ENCODE measurements at places on chromosomes 5 and 9.

GRCh38 chr9:1994180-1994579 is 21.0 kb upstream of the SMARCA2 start:
- no peak for DNase-seq

DNA sequence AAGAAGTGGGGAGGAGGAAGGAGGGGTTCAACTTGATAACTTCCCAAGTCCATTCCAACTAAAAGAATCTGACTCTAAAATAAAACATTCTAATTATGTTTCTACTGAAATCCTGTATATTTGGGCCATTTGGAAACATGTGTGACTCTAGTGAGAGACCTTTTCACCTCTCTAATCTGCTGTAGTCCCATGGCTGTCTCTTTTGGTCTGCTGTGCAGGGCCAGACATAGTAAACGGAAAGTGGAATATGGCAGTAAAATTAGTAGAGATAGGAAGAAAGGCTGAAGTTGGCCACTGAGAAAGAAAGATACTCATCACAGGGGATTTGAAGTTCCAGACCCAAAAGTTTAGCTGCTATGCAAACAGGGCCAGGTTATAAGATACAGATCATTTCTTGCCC is 15.9 kb downstream of the RFX3 start:
- DNase-seq, result no peak

DNA sequence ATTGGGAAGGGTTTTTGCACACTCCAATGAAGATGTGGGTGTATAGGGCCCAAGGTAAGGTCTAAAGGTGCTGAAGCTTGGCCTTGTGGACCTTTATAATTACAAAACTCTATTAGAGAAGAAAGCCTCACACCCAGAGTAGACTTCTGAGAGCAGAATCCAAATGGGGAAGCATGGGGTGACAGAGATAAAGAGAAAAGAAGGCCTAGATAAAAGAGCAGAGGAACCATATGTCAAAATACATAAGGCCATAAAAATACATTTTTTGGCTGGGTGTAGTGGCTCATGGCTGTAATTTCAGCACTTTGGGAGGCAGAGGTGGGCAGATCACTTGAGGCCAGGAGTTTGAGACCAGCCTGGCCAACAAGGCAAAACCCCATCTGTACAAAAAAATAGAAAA is 27.4 kb upstream of the TCERG1 start:
- DNase-seq, result no peak

DNA sequence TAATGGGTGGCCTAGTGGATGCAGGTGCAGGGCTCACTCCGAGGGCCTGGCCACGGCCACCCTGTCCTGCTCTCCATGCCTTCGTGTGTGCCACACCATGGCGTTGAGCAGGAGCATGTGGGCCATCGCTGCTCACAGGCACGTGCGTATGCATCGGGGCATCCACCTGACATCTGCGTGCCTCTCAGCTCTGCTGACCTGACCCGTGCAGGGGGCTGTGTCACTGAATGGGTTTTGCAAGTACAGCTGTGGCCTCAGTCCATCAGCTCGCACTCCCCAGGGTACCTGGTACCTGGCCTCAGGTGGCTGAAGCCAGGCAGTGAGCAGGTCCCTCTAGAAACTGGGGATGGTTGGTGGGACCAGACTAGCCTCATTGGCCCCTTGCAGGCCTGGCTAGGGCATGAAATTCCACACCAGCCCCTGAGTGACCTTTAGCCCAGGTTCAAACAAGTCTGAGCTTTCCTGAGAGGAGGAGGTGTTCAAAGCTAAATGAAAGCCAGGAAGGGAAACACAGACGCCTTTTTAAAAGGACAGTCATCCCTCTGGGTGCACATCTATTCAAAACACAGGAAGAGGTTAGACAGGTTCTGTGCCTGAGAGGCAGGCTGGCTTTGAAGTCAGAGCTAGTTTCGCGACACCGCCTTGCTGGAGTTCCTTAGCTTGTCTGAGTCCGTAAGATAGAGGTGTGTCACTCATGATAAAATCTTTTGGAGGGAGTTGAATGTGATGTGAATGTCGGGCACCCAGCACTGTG is 74.0 kb downstream of the MACROH2A1 start:
- no peak for DNase-seq

GRCh38 chr5:135318037-135318436 is 81.0 kb downstream of the MACROH2A1 start:
- DNase-seq, result no peak

DNA sequence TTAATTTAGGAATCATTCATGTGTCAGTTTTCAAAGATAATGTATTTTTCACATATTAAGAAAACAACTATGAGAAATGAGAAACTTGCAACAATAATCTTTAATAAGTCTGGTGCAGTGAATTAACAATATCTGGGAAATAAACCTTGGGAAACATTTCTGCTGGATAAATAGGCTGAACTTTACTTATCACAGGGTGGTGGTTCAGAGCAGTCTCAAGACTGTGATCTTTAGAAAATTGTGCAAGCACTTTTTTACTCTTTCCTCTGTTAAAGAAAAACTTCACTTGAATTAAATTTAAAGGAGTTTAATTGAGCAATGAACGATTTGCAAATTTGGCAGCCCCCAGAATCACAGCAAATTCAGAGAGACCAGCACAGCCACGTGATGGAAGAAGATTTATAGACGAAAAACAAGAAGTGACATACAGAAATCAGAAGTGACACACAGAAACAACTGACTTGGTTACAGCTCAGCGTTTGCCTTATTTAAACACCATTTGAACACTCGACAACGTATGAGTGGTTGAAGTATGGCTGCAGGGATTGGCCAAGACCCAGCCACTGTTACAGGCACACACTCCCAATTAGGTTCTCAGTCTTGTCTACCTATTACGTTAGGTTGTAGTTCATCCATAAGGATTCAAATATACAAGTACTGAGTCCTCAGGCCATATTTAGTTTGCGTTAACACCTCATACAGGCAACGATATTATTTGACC is 631.9 kb downstream of the SLCO4C1 start:
- no peak for DNase-seq

DNA sequence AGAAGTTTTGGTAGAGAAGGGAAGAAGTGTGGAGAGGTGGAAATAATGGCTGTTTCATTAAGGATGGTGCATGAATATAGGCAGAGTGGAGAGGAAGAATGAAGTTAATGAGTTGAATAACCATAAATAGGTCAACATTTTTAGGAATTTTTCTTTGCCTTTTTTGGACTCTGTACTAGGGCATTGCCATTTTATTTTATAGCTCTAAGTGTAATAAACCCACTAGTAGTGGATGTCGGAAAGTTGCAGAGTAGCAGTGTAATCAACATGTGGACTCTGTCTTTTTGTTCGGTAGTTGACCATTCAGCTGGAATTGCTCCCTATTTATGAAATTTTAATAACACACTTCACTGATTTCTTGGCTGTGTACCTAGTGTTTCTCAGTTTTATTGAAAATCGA is 199.1 kb downstream of the WDR70 start:
- DNase-seq, result no peak

DNA sequence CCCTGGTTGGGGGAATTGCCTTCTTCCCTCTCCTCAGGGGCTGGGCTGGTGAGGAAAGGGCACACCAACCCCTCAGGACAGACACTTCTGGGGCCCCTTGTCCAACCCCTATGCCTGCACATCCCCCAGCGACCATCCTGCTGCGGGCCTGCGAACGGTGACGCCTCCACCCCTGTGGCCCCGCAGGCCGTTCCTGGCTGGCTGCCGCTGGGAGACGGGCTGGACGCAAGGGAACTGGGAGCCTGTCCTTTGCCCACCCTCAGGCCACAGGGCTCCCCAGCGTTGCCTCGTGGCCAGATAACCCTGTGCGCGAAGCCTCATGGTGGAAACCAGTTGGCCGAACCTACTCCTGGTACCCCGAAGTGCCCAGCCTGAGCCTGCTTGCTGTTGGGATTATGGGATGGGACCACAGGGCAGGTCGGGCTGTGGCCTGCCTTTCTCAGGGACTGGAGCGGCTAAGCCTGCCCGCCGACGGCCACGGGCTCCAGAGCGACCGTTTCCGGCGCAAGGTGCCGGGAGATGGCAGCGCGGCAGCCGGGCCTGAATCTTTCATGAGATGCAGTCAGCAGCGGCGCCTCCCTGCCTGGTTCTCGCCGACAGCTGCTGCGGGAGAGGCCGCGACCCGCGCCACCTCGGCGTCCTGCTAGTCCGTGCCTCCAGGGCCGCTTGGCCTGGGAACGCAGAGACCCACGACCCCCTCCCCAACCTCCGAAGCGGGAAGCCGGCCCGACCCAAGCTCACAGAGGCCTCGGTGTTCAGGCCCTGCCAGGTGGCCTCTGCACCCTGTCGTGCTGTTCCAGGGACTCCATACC is 6.5 kb upstream of the PITX1 start:
- no peak for DNase-seq

DNA sequence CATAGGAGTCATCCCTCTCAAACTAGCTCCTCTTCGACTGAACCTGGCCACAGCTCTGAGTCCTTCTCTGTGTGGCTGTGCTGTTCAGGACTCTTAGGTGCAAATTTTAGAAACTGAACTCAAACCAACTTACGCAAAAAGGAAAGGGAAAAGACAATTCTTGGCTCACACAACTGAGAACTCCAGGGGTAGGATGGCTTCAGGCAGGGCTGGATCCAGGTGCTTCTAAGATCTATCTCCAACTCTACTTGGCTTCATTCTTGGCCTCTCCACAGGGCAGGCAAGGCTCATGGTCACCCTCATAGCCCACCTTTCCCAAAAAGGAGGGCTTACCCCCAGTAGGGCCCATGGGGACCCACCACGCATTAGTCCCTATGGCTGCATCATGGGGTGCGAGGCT is 8.1 kb downstream of the ASS1 start:
- no peak for DNase-seq

GRCh38 chr5:137370096-137371071 is 128.7 kb downstream of the SPOCK1 start:
- DNase-seq, result no peak

- no peak for DNase-seq
Observed at GRCh38 chr9:69325409-69326212, 596 bp downstream of the ENTREP1 start.

DNA sequence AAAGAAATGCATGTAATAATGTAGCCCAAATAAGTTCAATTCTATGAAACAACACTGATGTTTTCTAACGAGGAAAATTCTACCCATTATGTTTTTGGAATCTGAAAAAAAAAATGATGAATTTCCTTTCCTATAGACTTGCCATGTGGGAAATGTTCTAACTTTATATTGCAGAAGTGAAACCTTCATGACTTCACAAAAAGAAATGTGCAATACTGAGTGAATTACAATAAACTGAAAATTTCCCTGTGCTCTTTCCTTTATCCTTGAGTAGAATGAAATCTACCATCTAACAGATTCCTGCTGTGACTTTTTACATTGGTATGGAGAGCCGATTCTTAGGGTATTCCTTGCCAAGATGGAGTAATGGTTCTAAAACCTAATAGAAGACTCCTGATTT is 1622.5 kb downstream of the MAT2B start:
- DNase-seq, result no peak

GRCh38 chr9:131473198-131473885 is 29.4 kb upstream of the POMT1 start:
- DNase-seq, result no peak

DNA sequence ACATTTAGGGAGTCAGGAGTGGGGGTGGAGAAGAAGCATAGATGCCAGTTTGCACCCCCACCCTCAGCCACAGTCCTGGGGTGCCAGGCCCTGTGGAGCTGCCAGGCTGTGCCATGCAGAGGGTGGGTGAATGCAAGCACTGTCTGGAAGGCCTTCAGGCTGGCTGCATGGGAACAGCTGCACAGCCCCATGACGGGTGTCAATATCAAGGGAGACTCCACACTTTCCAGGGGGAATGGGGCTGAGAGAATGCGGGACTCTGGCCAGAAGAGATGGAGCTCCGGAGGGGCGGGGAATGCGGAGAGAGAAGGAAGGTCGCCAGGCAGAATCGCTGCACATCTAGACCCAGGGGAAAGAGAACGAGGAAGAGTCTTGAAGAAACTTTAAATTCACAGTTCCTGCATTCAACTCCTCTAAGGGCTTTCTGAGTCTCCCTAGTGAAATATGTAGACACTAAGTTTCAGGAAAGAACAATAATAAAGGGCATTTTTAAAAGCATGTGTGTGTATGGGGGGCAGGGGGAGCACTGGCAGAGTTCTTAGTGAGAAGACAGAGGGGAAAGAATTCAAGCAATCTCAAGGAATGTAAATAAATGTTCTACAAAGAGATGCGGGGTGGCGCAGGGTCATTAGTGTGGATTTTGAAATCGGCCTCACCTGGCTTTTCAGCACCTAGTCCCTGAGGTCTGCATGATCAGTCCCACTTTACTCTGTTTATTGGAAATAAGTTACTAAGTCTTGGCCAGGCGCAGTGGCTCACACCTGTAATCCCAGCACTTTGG is 59.1 kb downstream of the BOD1 start:
- no peak for DNase-seq

GRCh38 chr5:32042551-32042961 is 131.6 kb downstream of the GOLPH3 start:
- no peak for DNase-seq

DNA sequence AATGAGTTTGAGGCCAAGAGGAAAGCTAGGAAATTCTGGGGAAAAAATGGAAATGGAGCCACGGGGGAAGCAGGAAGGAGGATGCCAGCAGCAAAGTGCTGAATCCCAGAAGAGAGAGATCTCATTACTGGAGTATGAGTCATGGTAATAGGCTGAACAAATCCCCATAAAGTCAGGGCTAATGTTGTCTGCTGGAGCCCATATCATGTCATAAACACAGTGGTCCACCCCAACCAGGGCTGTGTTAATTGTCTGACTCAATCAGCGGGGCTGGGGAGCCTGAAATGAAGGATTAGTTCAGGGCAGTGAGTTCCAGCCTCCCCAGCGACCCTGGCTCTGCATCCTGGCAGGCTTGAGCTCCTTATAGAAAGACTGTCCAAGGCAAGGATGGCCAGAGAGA is 68.8 kb downstream of the TLR4 start:
- no peak for DNase-seq

- DNase-seq, result no peak
Observed at GRCh38 chr9:84121991-84122523, 141.5 kb downstream of the RMI1 start.

DNA sequence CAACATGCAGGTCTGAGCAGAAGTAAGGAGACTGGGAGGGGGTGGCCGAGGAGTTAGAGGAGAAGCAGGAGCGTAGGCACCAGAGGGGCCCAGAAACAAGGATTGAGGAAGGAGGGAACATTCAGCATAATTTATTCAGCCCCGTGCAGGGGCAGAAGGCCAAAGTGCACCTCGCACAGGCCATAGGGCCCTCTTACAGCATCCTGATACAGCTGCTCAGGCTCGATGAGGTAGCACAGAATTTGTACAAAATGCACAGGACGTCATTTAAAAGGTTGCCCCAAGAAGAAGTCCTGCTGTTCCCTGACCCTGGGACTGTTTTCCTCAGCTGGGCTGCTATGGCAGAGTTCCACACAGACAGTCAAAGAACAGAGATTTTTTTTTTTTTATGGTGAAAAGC is 2.1 kb upstream of the GRM6 start:
- no peak for DNase-seq

GRCh38 chr5:126777257-126777974 is 480 bp downstream of the LMNB1 start:
- no peak for DNase-seq

GRCh38 chr9:100240512-100240911 is 112.2 kb downstream of the TEX10 start:
- DNase-seq, result no peak

GRCh38 chr5:171155621-171156020 is 153.4 kb upstream of the TLX3 start:
- no peak for DNase-seq

GRCh38 chr5:923281-923873 is 30.7 kb downstream of the TRIP13 start:
- peak; percentile 14 for DNase-seq
